Suprapubic skin (tissue), 4 donors: ENCODE measurements at places on chromosomes 1 and 21. TPM values are rescaled to one million over a fixed set of nuclear protein-coding genes. Genes with fewer than 3 reads are reported as not detected.

Gene BACE2
- total RNA-seq = 23.9 TPM

DNA sequence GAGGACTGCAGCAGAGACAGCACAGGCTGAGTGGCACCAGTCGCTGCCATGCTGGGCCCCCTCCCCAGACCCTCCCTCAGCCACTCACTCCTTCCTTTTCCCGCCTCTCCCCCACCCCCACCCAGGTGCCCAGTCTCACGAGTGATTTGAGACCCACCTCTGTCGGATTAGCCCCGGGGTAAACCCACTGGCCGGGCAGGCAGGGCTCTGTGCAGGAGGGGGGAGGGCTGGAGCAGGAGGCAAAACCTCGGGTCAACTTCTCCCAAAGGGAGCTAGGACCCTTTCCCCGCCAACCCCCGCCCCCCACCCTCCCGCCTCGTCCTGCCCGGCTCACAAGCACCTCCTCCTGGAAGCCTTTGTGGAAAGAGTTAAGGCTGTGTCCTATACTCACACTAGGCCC lies 3.5 kb upstream of the MRPL24 start:
- H3K27me3 ChIP-seq = no peaks in the 10 kb centered on the region
- peaks cover 32% of the 10 kb centered on the region for H3K36me3 ChIP-seq
- no peak for DNase-seq
- no peak overlapping the region for H3K4me3 ChIP-seq
- peaks cover 61% of the 10 kb centered on the region for H3K4me1 ChIP-seq
- H3K27ac ChIP-seq = peak overlapping the region; percentile 36

GRCh38 chr1:244918421-244919319 lies 54.3 kb upstream of the HNRNPU start:
- no peak overlapping the region for H3K27ac ChIP-seq
- DNase-seq = no peak
- peak overlapping the region; percentile 74 for H3K4me3 ChIP-seq
- H3K36me3 ChIP-seq = no peaks in the 10 kb centered on the region
- no peaks in the 10 kb centered on the region for H3K27me3 ChIP-seq

DNA sequence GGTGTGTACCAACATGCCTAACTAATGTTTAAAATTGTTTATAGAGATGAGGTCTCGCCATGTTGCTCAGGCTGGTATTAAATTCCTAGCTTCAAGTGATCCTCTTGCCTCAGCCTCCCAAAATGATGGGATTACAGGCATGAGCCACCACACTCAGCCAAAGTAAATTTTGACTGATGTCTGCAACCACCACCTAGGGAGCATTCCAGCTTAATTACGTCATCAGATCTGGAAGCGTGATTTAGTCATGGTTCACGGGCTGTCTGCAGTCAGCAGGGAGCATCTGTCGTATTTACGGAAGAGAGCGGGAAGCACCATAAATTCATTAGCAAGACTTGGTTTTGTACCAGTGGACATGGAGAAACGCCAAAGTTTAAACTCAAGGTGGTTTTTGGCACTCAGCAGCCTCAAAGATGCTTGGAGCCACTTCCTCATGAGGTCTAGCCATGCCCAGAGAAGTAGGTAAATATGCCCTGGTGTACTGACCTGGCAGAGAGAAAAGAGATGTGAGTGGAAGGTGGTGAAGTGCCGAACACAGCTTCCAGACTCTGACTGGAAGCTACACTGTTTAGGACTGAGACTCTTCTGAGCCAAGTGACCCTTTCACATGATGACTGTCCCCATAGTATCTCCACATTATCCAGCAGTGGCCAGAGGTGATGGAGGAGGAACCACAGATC lies 60.8 kb upstream of the SLC35F3 start:
- no peak overlapping the region for H3K4me3 ChIP-seq
- H3K27ac ChIP-seq = no peak overlapping the region
- DNase-seq = no peak
- no peaks in the 10 kb centered on the region for H3K36me3 ChIP-seq

GRCh38 chr1:58468612-58469011 lies 77.9 kb downstream of the OMA1 start:
- no peak overlapping the region for H3K4me3 ChIP-seq
- no peak overlapping the region for H3K27ac ChIP-seq
- no peaks in the 10 kb centered on the region for H3K27me3 ChIP-seq
- no peaks in the 10 kb centered on the region for H3K4me1 ChIP-seq
- DNase-seq = no peak

GRCh38 chr1:216119600-216119999 lies 303.6 kb downstream of the USH2A start:
- DNase-seq = no peak
- no peaks in the 10 kb centered on the region for H3K27me3 ChIP-seq
- H3K4me1 ChIP-seq = no peaks in the 10 kb centered on the region
- no peaks in the 10 kb centered on the region for H3K36me3 ChIP-seq
- H3K4me3 ChIP-seq = no peak overlapping the region
- no peak overlapping the region for H3K27ac ChIP-seq

GRCh38 chr1:119541389-119541788 lies 34.4 kb downstream of the HSD3B1 start:
- H3K4me1 ChIP-seq = no peaks in the 10 kb centered on the region
- no peaks in the 10 kb centered on the region for H3K36me3 ChIP-seq
- no peak overlapping the region for H3K27ac ChIP-seq
- no peak for DNase-seq
- H3K4me3 ChIP-seq = no peak overlapping the region
- no peaks in the 10 kb centered on the region for H3K27me3 ChIP-seq

GRCh38 chr1:47727697-47728085 lies 269.5 kb downstream of the TRABD2B start:
- H3K4me3 ChIP-seq = no peak overlapping the region
- H3K36me3 ChIP-seq = no peaks in the 10 kb centered on the region

Gene IL19
- total RNA-seq = not detected
